AML-193 (cell line): ENCODE measurements at places on chromosomes 2 and 18.
A peak's percentile ranks its signal among the peaks of the same experiment; 100 is the strongest.

DNA sequence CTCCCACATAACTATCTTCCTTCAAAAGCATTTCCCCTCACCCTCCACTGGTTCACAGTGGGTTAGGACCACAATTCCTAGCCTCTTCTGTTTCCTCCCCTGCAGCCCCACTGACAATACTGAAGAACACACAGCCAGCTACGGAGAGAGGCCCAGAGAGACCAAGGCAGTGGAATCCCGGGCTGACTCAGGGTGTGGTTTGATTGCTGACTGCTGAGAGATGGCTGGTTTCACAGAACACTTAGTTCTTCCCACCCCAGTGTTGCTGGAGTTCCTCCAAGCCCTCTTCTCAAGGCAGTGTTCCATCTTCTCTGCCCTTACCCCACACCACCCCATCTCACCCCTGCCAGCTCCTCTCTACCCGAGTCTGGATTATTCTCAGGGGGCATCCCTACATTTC lies 43.3 kb upstream of the ZFP36L2 start:
- DNase-seq: no peak

GRCh38 chr2:181408861-181409260 lies 48.3 kb upstream of the ITGA4 start:
- DNase-seq: no peak

- DNase-seq: no peak
Measured at GRCh38 chr18:27378431-27379095, 193.5 kb upstream of the CHST9 start.

DNA sequence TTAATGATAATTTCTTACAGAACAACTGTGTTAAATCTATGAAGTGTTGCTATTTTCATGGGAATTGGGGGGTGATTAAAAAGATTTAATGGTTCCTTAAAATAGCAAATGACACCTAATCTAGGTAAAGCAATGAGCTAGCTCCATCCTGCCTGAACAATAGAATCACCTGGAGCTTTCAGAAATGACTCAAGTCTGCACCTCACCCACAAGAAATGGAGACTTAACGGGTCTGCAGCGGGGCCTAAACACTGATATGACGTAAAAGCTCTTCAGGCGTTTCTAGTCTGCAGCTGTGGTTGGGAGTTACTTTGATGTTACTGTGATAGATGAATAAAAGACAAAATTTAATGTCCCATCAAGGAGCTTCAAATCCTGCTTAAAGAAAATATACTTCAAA lies 328.2 kb downstream of the RND3 start:
- DNase-seq: no peak

GRCh38 chr2:64859312-64860212 lies 129.6 kb upstream of the SLC1A4 start:
- DNase-seq: no peak

DNA sequence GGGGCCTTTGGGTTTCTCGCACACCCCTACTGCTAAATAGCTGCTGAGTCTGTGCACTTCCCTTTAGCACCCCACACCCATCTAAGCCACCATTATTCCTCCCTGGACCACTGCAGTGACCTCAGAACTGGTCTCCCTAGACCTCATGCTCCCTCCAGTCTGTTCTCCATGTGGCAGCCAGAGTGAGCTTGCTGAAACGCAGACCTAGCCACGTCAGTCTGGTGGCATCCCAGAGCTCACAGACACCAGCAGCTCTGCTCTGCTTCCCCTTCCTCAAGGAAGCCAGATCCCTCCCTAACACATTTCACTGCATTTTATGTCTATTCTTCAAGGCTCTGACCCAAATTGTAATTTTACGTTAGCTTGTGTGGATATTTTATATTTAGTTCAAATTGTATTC lies 144.4 kb downstream of the DYSF start:
- DNase-seq: no peak

GRCh38 chr2:68937346-68938055 lies 15.2 kb downstream of the GKN2 start:
- no peak for DNase-seq

- no peak for DNase-seq
Measured at GRCh38 chr2:71778936-71779773, 325.8 kb downstream of the DYSF start.

DNA sequence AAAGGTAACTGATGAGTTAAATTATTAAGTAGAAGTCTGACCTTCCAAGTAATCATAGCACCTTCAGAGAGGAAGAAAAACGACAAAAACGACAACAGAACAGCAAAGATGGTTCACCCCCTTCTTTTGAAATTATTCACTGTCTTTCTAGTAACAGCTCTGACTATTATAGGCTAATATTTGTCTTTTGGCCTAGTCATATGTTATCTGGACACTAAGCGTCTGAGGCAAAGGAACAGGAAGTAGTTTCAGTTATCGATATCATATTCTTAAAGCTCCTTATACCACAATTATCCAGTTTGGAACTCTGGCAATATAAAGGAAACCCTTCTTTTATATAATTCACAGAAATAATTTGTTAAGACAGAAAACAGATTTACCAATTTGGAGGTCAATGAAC lies 27.6 kb upstream of the SLC40A1 start:
- no peak for DNase-seq

GRCh38 chr2:159201360-159202063 lies 85.0 kb downstream of the WDSUB1 start:
- DNase-seq: no peak

GRCh38 chr18:37420315-37420880 lies 145.2 kb downstream of the CELF4 start:
- DNase-seq: no peak

- DNase-seq: no peak
Measured at GRCh38 chr18:199768-200167, 41.4 kb downstream of the USP14 start.

DNA sequence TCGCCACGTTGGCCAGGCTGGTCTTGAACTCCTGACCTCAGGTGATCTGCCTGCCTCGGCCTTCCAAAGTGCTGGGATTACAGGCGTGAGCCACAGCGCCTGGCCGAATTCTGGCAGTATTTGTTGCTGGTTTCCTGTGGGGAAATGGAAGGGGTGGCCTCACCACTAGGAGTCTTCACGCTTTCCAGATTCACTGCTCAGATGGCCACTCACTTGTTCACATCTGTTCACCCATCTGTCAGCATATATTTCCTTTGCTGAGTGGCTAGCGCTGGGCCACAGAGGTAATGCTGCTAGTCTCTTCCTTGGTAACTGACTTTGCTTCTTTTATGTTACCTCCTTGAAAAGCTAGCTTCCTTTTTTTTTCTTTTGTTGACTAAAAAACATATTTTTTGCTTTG lies 27.2 kb downstream of the TMEM177 start:
- no peak for DNase-seq

GRCh38 chr2:138494265-138494966 lies 7.2 kb upstream of the SPOPL start:
- DNase-seq: no peak

DNA sequence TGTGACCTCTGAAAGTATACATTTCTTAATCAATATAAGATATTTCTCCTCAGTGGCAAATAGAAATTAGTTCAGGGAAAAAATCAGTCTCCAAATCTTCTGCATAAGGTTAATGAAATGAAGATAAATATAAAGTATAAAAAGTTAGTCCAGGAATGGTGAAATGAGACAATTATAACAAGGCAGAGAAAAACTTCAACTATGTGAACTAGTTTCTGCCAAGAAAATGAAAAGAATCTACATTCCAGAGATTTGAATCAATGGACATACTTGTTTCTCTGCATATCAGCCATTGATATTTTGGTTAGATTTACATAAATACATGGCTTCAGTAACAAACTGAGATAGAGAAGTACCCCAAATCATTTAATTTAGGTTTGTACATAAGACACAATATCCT lies 249.0 kb downstream of the EXOC6B start:
- DNase-seq: no peak

DNA sequence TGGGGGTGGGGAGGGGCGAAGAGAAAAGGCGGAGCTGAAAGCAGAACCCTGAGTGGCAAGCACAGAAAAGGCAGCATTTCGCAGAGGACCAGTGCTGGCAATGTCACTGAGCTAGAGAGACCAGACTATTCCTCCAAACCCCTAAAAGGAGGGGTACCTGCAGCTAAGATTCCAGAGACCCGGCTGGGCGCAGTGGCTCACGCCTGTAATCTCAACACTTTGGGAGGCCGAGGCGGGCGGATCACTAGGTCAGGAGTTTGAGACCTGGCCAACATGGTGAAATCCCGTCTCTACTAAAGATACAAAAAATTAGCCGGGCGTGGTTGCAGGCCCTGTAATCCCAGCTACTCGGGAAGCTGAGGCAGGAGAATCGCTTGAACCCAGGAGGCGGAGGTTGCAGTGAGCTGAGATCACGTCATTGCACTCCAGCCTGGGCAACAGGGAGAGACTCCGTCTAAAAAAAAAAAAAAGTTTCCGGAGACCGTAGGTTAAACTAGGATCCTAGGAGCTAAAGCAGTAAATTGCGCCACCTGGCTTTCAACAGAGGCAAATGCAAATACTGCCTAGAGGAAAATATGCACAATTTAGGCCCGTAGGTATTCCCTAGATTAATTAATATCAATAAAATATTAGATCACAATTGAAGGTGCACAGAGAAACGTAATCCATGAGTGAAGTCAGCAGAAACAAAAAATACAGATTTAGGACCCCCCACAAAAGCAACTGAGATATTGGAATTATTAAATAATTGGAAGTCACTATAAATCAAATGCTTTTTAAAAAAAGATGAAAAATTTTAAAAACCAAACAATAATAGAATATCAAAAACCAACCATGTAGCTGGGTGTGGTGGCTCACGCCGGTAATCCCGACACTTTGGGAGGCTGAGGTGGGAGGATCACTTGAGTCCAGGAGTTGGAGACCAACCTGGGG lies 4.9 kb downstream of the UCN start:
- peak; percentile 62 for DNase-seq

DNA sequence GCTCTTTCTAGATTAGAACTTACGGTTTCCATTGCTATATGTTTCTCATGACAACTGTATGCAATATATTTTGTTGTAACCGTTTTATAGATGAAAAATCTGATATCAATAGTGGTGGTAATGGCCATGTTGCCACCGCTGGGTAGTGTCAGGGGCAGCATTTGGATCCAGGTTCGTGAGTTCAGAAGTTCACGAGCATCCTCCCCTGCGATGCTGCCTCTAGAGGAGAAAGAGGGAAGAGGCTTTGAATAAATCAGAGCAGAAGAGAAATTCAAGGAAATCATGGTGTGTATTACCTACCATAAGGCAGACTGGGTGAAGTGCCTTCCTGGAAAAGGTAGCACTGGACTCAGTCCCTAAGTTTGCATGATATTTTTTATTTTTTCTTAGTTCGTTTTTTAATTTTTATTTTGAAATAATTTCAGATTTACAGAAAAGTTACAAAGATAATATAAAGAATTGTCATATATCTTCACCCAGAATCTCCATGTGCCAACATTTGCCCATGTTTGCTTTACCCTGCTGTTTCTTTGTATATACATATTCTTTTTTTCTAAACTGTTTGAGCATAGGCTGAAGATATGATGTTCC lies 3.3 kb upstream of the ZBTB7C start:
- DNase-seq: no peak

GRCh38 chr2:133503323-133503722 lies 64.9 kb downstream of the NCKAP5 start:
- DNase-seq: no peak

DNA sequence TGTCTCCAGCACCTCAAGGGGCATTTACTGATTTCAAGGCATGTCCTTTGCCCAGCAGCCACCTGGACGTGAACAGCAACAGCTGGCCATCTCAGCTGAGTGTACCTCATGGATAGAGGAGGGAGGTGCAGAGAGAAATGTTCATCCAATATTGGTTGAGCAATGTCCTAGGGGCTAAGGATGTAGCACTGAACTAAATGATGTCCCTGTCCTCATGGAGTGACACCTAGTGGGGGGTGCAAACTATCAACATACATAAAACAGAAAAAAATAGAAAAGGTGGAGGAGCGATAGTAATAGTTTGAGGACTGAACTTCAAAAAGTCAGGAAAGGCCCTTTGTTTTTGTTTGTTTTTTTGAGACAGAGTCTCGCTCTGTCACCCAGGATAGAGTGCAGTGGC lies 4.8 kb upstream of the UGGT1 start:
- no peak for DNase-seq

DNA sequence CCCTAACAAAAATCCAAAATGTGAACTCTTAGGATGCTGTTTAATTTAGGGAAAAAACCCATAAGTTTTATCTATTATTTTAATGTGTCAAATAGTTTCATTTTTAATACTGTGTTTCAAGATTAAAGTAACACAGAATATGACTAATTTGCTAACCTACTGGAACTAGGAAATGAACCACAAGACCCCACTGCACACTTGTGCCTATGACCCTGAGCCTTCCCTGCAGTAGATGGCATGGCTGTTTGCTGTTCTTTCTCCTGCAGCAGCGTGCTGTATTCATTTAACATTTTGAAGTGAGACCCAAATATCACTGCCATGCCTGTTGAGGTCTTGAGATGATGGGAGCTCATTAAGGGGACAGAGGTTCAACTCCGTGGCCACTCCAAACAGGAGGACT lies 565.2 kb upstream of the NRP2 start:
- DNase-seq: no peak

- DNase-seq: peak; percentile 24
Measured at GRCh38 chr2:137865954-137866540, 98.2 kb upstream of the HNMT start.

DNA sequence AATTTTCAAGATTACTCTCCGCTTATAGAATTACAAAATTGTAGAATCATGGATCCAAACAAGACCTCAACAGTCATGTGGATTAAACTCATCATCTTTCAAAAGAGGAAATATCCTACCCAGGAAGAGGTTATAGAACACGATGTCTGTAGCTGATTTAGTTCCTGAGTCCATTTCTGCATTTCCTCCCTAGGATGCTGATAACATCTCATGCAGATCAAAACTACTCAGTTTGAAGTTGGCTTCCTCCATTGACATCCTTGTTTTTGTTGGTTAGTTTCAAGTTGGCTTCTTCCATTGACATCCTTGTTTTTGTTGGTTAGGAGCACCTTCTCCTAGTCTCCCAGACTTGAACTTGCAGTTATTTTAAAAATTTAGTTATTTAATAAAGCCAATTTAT lies 147.5 kb downstream of the PARD3B start:
- DNase-seq: no peak

DNA sequence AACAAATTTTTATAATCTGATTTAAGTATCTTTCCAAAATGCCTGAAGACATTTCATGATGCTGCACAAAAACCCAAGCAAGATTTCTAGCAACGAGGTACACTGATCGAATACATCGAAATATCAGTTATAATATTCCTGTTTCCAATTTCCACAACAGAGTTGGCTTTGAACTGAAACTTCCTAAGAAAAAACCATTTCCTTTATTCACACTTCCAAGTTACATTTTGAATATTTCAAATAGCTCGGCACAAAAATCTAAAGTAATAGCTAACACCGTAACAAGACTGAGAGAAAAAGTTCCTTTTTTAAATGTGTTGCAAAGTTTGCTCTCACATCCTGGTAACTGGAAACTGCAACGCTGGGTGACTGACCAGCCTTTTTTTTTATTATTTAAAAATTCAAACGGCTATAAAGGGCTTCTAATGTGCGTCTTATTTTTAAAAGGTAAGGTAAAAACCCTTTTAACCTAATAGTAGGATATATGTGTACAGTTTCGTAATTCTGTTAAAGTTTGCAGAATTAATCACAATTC lies 1.7 kb downstream of the HNRNPLL start:
- no peak for DNase-seq

GRCh38 chr2:206727287-206727686 lies 9.1 kb upstream of the DYTN start:
- DNase-seq: no peak
